ENCODE measurements at places on chromosomes 16 and 17. TPM values are rescaled to one million over a fixed set of nuclear protein-coding genes. Genes with fewer than 3 reads are reported as not detected.

DNA sequence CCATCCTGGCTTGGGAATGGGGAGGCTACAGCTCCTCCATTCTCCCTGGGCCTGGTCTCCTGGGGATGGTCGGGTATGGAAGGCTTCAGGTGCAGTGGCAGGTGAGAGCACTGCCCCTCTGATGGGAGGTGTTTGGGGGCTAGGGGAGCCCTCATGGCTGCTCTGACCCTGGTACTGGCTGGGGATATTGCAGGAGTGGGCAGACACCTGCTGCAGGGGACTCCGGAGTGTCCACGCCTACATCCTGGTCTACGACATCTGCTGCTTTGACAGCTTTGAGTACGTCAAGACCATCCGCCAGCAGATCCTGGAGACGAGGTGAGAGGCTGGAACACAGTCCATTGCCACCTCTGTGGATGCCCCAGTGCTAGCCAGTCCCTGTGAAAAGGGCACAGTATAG lies 8.8 kb downstream of the RASL10B start:
- no peak for DNase-seq

DNA sequence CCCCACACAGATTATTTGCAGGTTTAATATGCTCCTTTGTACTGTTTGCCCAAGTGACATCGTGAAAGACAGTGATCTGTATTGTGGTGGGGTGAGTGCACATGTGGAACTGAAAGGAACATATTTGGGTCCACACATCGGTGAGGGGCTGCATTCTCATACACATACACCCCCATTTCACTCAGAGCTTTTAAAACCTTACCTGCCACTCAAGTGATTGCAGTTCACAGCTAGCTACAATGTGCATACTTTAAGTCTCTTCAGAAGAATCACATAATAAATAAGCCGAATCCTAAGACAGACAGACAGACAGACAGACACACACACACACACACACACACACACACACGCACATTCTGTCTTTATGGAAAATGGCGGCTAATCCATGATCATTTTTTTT lies 102.6 kb downstream of the AATF start:
- DNase-seq, result no peak

- DNase-seq, result no peak
These were observed 143.0 kb upstream of the ZFHX3 start for GRCh38 chr16:73190688-73191659.

DNA sequence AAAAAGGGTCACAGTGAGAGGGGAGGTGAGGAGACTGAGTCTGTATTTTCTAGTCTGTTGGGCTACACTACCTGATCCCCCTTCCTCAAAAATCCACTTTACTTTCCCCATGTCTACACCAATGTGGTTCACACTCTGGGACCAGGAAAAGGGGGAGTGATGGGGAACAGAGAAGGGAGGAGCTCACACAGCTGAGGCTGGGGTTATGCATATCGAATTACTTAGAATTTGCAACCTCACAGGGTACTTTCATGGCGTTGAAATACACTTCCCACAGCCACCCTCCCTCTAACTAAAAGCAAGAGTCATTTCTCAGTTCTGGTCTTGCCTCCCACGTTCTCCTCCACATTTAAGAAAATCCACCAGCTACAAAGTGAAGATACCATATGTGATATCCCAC lies 14.1 kb downstream of the MAPT start:
- DNase-seq, result no peak

- peak; percentile 84 for DNase-seq
These were observed at the start of gene SPHK1 for GRCh38 chr17:76384222-76384986. TSS of gene SPHK1 (plus strand) at chr17:76384609. CDS start at chr17:76385645, 1,036 bp downstream.

- DNase-seq, result no peak
These were observed 74.0 kb upstream of the SIAH1 start for GRCh38 chr16:48459167-48459566.

GRCh38 chr16:68590201-68590994 lies 51.3 kb downstream of the ZFP90 start:
- peak; percentile 65 for DNase-seq

GRCh38 chr17:49439305-49439672 lies 24.6 kb upstream of the PHB1 start:
- DNase-seq, result no peak

GRCh38 chr17:8602679-8603078 lies 27.8 kb downstream of the MYH10 start:
- no peak for DNase-seq

DNA sequence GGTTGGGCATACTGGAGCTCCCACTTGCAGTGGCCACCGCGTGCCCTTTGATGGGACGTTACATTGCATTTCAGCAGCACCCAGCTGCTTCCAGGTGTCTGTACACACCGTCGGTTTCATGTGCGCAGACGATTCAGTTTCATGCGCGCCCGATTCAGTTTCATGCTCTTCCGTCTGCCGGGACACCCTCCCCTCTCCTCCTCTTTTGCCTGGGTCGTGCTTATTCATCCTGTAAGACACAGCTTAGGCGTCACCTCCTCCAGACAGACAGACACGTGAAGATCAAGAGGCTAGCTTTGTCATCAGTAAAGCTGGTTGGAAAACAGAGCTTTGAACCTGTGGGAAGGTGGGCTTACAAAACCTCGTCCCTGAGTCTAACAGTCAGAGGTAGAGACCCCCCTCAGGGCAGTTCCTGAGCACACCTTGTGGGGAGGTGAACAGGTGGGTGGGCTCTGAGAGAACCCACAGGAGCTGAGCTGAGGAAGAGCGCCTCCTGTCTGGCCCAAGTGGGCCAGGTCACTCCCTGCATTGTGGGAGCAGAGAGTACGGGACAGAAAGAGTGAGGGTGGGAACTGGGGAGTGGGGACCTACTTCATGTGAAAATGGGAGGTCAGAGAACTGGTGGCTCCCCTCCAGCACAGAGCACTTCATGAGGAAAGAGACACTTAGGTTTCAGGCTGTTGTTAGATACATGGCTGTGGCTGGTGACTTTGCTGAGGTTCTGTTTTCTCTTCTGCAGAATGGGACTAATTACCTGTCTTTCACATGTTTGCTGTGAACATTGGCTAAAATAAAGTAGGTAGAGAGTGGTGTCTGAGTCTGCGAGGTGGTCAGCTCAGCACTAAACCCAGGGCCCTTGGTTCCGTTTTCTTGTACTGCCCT lies 122.1 kb downstream of the SNX29 start:
- no peak for DNase-seq

GRCh38 chr17:51032850-51033249 lies 87.8 kb downstream of the SPAG9 start:
- DNase-seq, result no peak

DNA sequence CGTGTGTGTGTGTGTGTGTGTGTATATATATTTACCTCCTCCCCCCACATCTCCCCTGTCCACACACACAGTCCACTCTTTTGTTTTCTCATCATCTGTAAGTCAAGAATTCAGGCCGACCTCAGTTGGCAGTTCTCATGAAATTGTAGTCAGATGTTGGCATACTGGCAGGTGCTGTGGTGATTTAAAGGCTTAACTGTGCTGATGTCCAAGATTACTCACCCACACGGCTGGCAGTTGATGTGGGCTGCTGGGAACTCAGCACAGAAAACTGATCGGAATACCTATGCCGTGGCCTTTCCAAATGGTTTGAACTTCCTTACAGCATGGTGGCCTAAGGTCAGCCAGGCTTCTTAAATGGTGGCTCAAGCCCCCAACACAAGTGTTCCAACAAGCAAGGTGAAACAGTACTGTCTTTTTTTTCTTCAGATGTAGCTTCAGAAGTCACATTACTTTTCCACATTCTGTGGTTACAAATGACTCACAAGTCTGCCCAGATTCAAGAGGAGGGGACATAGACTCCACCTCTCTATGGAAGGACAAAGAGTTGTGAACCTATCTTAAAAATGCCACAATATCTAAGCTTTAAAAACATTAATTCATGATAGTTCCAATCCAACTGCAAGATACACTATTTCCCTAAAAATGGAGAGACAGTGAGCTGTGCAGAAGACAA lies 198.5 kb upstream of the HS3ST4 start:
- DNase-seq, result no peak

GRCh38 chr17:76529224-76530094 lies 8.1 kb downstream of the CYGB start:
- DNase-seq, result no peak

GRCh38 chr16:53111078-53111791 lies 56.4 kb downstream of the CHD9 start:
- DNase-seq, result no peak

DNA sequence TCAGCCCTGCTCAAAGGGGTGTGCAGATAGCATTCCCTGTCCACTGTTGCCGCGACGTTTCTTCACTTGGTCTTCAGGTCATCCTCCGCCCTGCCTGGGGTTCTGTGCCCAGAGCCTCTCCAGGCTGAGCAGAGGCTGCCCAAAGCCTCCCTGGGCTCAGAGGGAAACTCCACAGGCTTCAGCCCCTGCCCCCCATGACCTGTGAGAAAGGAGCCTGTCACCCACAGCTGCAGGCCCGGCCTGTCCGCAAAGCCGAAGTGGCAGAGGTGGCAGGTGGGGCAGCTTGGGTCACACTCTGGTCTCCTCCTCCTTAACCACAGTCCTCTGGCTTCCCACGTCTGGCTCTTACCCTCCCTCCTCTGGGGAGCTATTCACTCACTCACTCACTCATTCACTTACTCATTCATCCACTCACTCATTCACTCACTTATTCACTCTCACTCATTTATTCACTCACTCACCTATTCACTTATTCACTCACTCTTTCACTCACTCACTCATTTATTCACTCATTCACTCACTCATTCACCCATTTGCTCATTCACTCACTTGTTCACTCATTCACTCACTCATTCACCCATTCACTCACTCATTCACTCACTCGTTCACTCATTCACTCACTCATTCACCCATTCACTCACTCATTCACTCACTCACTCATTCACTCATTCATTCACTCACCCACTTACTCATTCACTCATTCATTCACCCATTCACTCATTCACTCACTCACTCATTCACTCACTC lies 7.1 kb upstream of the CPSF4L start:
- DNase-seq, result no peak

- no peak for DNase-seq
These were observed 55.8 kb downstream of the CCDC182 start for GRCh38 chr17:57689254-57689653.

- DNase-seq, result no peak
These were observed 5.9 kb downstream of the RNF222 start for GRCh38 chr17:8391711-8392110.

- peak; percentile 63 for DNase-seq
These were observed 35.2 kb downstream of the USP7 start for GRCh38 chr16:8928467-8928957.

DNA sequence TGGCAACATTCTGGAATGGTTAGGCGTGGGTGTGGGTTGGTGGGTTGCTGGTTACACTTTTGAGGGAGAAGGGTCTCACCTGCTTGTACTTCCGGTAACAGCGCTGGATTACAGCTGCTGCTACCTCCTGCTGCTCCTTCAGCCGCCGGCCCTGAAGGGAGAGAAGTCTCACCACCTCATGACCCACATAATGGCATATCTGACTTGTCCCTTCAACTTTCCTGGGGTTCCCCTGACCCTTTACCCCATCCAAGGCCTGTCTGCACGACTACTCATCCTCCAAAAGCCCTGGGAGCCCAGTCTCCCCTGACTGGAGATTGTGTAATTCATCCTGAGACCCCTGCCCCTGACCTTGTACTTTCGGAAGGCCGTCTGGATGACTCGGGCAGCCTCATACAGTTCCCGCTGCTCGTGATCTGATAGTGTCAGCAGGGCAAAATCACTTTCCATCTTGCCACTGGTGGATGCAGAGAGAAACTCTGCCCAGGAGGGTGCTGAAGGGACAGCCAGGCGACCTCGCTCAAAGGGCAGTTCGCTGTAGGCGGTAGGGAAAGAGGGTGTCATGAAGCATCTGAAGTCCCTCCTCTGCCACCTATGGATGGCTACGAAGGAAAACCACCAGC lies 2.0 kb upstream of the SPAG7 start:
- peak; percentile 79 for DNase-seq

- DNase-seq, result no peak
These were observed 7.7 kb upstream of the KRTAP17-1 start for GRCh38 chr17:41322903-41323895.

DNA sequence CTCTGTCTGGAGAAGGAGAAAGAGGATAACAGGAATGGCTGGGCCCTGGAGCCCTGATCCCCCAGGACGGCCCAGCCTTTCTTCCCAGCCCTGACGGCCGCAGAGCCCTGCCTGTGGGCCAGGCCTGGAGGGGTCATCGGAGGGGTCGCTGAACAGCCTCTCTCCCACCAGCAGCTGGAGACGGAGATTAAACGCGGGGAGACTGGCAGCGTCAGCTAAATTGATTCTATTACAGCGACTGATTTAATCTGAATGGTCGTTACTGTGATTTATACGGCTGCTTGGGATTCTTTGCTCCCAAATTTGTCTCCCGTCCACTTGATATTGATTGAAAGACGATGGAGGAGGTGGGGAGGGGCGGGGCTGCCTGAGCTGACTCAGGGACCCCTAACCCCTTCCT lies 7.1 kb upstream of the CDH15 start:
- no peak for DNase-seq

DNA sequence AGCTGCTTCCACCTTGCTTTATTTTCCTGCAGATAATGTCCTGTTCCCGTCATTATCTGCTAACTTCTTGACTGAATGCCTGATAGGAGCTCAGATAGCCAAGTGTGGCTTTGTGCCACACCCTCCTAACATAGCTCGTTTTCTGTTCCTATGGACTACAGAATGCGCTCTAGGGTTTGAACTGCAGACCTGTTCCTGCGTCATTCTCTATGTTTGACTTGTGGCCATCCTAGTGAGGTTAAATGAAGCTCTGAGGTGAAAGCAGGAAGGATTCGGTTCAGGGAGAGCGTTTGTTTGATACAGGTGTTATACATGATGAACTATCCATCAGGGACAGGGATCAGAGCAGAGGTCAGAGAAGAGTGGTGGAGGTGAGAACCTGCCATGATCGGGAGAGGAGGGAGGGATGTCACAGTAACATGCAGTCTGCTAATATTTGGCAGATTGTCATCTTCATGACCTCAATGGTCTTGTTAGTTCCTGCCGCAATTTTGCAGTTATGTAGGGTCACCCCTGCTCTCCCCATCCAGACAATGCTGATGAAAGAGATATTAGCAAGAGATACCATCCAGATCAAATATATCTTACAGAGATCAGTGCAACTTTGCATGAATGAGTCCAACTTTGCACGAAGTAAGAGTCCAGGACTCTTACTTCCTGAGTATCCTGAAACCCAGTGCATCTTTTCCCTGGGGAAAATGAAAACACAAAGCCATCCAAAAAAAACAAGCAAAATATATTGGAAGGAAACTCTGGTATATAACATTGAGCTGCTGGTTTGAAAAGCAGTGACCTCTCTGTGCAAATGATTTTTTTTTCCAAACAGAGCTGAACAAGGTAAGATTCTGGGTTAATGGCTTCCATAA lies 32.8 kb downstream of the MPHOSPH6 start:
- DNase-seq, result no peak

The CACNG1 gene
- total RNA-seq, result not detected

The NPIPB4 gene
- 230 TPM for total RNA-seq

The AIPL1 gene
- not detected for total RNA-seq

The PEX12 gene
- total RNA-seq, result 5.1 TPM

The E2F4 gene
- total RNA-seq, result 104 TPM

The PKMYT1 gene
- 125 TPM for total RNA-seq

The WIPF2 gene
- 26.4 TPM for total RNA-seq

The PYDC1 gene
- total RNA-seq, result not detected

The NME2 gene
- total RNA-seq, result 711 TPM

The CACNG3 gene
- not detected for total RNA-seq

The SNF8 gene
- total RNA-seq, result 107 TPM

The PRAC1 gene
- total RNA-seq, result not detected

Data from activated naive CD4-positive, alpha-beta T cell treated with anti-CD3 and anti-CD28 coated beads, Interleukin-2, amount 50 U/mL, for 72 hours (primary cell).